ENCODE measurements at places on chromosomes 16 and 17. TPM values are rescaled to one million over a fixed set of nuclear protein-coding genes. Genes with fewer than 3 reads are reported as not detected.

GRCh38 chr16:87874639-87875427 is 5.5 kb upstream of the SLC7A5 start:
- DNase-seq, result no peak

DNA sequence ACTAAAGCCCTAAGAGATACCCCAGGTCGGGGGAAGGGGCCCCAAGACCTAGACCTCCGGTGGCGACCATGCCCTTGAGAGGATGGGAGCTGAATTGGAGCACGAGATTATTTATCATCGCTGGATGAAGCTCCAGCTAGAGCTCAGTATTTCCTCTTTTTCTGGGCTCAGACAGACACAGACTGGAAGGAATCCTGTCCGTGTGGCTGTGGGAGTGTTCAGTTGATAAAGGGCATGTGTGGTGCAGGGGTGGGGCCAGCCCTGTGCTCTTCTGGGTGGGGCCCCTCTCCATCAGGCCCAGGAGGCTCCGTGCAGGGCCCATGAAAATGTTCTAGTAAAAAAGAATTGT is 6.3 kb upstream of the CBX4 start:
- no peak for DNase-seq

DNA sequence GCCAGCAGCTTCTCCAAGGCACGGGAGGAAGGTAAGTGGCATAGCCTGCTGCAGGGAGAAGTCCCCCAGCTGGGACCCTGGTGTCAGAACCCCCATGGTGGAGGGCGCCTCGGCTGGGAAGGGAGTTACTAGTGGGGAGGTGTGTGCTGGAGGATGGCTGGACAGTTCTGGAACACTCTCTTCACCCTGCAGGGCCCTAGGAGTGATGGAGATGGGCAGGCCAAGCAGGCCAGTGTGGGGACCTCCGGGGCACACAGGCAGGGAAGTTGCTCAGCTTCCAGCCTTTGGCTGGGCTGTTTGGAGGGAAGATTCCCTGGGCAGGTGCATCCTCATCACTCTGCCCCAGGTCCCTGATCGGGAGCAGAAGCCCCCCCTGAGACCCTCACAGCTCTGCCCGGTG is 696 bp downstream of the C17orf99 start:
- DNase-seq, result no peak

DNA sequence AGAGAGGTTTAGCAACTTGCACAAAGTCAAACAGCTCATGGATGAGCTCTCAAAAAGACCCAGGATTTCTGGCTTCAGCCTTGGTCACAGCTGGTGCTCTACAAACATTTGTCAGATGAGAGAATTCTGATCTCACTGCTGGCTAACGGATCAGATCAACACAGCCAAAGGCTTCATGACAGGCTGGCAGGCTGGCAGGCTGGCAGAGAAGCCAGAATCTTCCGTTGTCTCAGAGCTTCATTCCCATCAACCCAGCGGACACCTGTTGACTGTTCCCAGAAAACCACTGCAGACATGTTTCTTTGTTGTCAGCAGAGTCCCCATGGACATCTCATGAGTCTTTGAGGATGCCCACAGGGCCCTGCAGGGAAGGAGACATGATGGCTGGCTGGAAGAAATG is 303.8 kb upstream of the ASIC2 start:
- no peak for DNase-seq

DNA sequence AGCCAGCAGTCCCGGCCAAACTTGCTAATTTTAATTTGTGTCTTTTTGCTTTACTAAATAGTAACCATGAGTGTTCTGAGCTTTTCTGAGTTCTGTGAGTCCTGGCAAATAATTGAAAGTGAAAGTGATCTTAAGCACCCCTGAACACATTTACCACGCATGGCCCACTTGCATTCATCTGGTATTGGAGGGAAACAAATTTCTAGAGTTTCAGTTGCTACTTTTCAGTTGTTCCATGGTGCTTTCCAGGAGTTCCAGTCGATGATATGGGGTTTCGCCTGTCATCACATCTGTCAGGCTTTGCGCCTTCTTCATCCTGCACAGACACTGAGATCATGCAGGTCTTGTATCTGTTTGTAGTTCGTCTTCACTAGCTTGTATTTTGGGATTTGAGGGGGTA is 44.1 kb downstream of the CRLF3 start:
- DNase-seq, result no peak

GRCh38 chr16:62638964-62639870 is 603.0 kb upstream of the CDH8 start:
- DNase-seq, result no peak

DNA sequence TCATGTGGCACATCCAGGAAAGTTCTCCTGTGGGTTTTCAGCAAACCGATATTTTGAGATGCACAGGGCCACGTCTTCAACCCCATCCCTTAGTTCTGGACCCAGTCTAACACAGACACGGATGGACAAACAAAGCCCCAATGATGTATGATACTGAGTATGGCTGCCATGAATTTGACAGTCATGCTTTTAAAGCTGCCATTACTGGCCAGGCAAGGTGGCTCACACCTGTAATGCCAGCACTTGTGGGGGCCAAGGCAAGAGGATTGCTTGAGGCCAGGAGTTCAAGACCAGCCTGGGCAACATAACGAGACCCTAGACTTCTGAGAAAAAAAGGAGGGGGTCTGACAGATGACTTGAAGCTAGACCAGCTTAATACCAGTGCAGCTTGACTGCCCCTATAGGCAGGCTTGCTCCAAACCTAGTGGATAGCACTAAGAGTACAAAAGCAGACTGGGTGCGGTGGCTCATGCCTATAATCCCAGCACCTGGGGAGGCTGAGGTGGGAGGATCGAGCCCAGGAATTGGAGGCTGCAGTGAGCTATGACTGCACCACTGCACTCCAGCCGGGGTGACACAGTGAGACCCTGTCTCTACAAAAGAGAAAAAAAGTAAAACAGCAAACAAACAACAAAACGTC is 10.8 kb upstream of the ZNF629 start:
- no peak for DNase-seq

DNA sequence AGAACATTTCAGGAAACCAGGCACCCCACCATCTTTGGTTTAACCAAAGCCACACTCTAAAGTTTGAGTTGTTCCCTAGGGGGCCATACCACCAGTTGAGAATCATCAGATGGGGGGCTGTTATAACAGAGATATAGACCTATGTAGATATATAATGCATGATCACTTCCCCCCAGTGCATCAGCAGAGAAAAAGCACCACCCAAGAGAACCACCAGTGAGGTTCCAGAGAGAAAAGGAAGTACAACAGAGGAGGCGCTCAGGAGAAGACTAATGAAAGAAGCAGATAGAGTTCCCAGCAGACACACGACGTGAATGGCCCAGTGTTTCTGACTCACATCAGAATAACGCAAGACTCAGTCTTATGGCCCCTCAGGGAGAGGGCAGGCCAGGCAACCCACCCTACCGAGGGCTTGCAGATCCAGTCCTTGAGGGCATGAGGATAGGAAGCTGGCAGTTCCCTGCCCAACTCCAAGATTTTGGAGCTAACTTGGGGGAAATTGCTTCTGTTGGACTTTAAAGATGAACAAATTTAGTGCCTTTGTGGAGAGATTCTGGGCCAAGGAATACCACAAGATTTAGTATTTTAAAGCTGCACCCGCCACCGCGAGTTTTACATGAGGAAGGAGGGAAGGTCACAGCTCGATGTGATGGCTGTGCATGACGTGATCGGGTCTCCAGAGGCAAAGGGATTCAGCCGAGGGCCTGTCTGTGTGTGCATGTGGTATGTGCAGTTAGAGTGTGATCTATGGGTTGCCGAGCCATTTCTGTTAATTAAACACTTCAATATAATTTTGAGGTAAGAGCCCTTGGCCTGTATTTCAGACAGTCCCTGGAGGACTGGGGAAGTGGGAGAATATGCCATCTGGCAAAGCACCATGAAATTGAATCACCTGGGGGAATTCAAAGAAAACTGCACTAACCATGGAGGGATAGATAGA is 53.1 kb downstream of the AIPL1 start:
- no peak for DNase-seq

Gene GPRC5B
- 12.5 TPM for total RNA-seq

Gene ITGAD
- total RNA-seq, result not detected

Measured in esophagus squamous epithelium (tissue), 5 donors.